ENCODE measurements at places on chromosomes 2 and 18.

- no peak for DNase-seq
Measured at GRCh38 chr2:168147830-168148794, 99.3 kb downstream of the STK39 start.

DNA sequence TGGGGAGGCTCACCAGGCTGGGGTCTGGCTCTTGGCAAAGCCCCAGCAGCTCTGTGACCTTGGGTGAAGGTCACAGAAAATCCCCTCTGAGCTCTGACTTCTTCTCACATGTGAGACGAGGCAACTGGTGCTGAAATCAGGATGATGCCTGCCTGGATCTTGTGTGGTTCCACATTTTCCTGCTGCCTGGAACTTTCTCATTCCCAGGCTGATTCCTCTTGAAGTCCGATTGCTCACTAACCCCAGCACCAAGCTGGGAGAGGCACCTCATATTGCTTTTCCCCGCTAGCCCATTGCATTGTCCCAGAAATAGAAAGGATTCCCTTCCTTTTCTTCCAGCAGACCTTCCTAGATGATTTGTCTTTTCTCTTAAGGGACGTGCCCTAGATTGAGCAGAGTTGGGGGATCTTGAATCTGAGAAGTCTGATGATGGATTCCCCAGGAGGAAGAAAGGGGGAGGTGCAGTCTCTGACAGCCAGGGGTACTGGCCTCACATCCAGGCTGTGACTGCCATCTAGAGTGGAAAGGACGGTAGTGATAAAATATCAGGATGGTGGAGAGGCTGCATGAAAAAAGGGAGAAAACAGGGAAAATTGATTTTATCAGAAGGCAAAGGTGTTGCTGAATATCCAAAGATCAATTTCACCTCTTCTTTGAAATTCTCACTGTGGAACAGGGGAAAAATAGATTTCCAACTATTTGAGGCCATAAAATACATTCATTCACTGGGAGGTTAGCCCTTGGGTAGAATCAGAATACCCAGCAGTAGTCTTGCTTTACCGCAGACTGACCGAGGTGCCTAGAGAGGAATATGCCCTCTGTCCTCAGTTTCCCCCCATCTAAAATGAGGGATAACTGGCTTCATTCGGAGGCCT is 96.3 kb downstream of the FAM210A start:
- DNase-seq: peak; percentile 61

GRCh38 chr2:129152514-129152913 is 827.0 kb upstream of the RAB6C start:
- DNase-seq: no peak

GRCh38 chr2:179447839-179448447 is 183.3 kb upstream of the SESTD1 start:
- DNase-seq: no peak

Data from stimulated activated CD4-positive, alpha-beta T cell treated with anti-CD3 and anti-CD28 coated beads, Interleukin-15, amount 100 ng/mL, for 24 hours (primary cell).